ENCODE measurements at places on chromosomes 2 and 18. TPM values are rescaled to one million over a fixed set of nuclear protein-coding genes. Genes with fewer than 3 reads are reported as not detected.

Gene MC2R
- total RNA-seq = not detected

Gene ALS2
- total RNA-seq = 13.5 TPM

Gene IMMT
- total RNA-seq = 120 TPM

Gene RGPD8
- total RNA-seq = 4.4 TPM

Gene FOXD4L1
- 0.09 TPM for total RNA-seq

Gene CFAP221
- total RNA-seq = 0.22 TPM

Gene IL1RN
- total RNA-seq = 0.54 TPM

Gene SNTG2
- not detected for total RNA-seq

Gene MRPL44
- 49.1 TPM for total RNA-seq

Gene G6PC2
- total RNA-seq = not detected

Gene SP3
- total RNA-seq = 37.3 TPM

Gene KYNU
- 220 TPM for total RNA-seq

Gene CHRND
- 0.09 TPM for total RNA-seq

Gene PROKR1
- not detected for total RNA-seq

Gene MSGN1
- not detected for total RNA-seq

Gene EML6
- total RNA-seq = 1.2 TPM

Gene EIF5B
- 67.4 TPM for total RNA-seq

Gene UGT1A10
- not detected for total RNA-seq

Gene DNAH6
- 0.01 TPM for total RNA-seq

Gene MERTK
- 3.1 TPM for total RNA-seq

Gene OXER1
- not detected for total RNA-seq

Gene TMEM163
- 0.06 TPM for total RNA-seq

Gene CRYGC
- total RNA-seq = not detected

Gene PDE11A
- total RNA-seq = 0.42 TPM

Gene LHCGR
- total RNA-seq = not detected

Gene INHBB
- 35.9 TPM for total RNA-seq

Gene GATA6
- 1.4 TPM for total RNA-seq

Gene NOL4
- not detected for total RNA-seq

Gene CLIP4
- 14.4 TPM for total RNA-seq

Gene RMC1
- 16.9 TPM for total RNA-seq

Gene KIF5C
- total RNA-seq = 0.33 TPM

Gene SH3RF3
- 0.61 TPM for total RNA-seq

Gene GBX2
- total RNA-seq = 2.9 TPM

All from A549 treated with dexamethasone at 1 μM for 4 hours (cell line).